Stimulated activated CD8-positive, alpha-beta memory T cell treated with anti-CD3 and anti-CD28 coated beads, Interleukin-4, amount 100 ng/mL, for 4 hours (primary cell): ENCODE measurements at places on chromosomes 4 and X.

DNA sequence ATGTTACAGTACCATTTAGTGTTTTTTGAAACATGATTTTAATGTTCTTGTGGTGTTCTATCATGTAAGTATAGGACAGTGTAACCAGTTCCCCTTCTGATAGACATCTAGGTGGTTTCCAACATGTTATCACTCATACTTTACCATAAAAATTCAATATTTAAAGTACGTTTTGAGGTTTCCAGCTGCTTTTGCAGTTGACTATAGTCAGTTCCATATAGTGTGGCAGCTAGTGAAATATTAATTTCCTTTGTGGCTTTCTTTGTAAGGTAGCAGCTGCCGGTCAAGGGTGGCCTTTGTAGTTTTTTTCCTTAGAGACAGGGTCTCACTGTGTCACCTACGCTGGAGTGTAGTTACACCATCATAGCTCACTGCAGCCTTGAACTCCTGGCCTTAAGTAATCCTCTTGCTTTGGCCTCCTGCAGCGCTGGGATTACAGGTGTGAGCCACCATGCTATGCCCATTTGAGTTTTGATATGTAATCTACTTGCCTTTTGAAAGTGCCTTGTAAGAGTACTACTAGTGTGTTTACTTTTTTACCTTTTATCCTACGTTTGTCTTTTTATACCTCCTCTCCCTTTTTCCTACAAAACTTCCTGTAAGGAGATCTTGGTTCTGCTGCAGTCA, 63.0 kb downstream of the ARHGAP10 start:
- DNase-seq, result no peak

GRCh38 chr4:336099-336892, 1.3 kb upstream of the ZNF141 start:
- DNase-seq, result no peak

DNA sequence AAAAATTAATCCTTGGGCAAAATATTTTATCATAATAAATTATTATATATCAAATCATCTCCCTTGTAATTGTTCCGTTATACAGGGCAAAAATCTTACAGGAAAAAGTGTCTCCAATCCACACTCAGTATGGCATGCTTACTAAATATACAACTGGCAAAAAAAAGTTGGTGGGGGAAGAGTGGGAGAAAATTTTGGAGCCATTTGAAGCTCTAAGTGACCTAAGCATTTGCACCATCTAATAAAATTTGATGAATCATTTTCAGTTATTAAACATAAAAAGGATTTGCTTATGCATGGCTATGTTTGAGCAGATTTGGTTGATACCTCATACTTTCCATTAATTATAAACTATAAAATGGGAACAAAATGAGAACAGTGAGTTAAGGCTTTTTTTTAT, 68.1 kb upstream of the FAM9C start:
- no peak for DNase-seq

GRCh38 chr4:1010395-1011021, 918 bp upstream of the FGFRL1 start:
- peak; percentile 18 for DNase-seq
